ENCODE measurements at places on chromosomes 7 and 10. TPM values are rescaled to one million over a fixed set of nuclear protein-coding genes. Genes with fewer than 3 reads are reported as not detected.

MOSPD3 gene
- total RNA-seq, result 38.8 TPM

GRCh38 chr10:121593281-121594075 lies 4.8 kb downstream of the FGFR2 start:
- peaks cover 33% of the 10 kb centered on the region for H3K27me3 ChIP-seq
- no peaks in the 10 kb centered on the region for H3K4me1 ChIP-seq
- H3K36me3 ChIP-seq, result no peaks in the 10 kb centered on the region
- H3K4me3 ChIP-seq, result no peak overlapping the region

DNA sequence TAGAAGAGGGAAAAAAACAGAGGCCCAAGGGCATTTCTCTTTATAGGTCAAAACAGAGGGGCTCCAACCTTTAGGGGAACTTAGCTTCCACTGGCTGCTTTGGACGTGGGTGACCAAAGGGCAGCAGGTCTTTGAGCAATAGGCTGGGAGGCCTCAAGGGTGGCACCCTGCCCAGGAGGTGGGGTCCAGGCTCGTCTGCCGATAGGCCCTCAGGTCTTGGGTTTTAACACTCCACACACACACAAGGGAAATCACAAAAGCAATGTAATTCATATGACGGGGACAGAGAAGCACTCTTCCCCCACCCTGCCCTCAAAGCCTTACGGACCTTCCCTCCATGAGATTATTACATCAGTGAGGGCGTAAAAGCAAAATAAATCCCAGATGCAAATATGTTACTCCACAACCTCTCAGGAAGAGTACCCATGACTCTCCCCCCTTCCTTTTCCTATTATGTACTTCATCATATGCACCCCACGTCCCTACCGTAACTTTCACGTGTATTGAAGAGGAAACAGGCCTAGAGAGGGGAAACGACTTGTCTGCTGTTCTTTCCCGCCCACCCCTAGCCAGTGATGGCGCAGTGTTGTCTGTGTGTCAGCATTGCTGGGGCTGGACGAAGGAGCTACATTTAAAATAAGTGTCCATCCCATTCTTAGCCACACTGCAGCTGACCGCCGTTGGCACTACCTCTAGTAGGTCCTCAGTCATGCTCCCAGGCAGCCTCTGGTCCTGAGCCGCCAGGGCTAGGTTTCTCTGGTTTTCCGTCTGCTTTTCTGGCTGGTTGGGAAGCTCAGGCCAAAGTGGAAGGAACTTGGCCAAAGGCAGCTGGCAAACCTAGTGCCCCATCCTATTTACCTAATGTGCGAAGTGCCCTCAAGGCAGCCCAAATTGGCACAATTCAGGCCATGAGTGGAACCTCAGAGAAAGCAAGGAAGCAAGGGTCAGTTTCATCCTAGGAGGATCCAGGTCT lies 2.1 kb downstream of the PCBD1 start:
- DNase-seq, result no peak
- no peak overlapping the region for H3K4me3 ChIP-seq
- peaks cover 21% of the 10 kb centered on the region for H3K36me3 ChIP-seq
- no peaks in the 10 kb centered on the region for H3K27me3 ChIP-seq
- peaks cover 17% of the 10 kb centered on the region for H3K4me1 ChIP-seq

- H3K4me1 ChIP-seq, result no peaks in the 10 kb centered on the region
- H3K4me3 ChIP-seq, result no peak overlapping the region
- H3K36me3 ChIP-seq, result no peaks in the 10 kb centered on the region
- H3K27ac ChIP-seq, result no peak overlapping the region
- no peak for DNase-seq
- peaks cover 86% of the 10 kb centered on the region for H3K27me3 ChIP-seq
These were observed 382.7 kb upstream of the FOXK1 start for GRCh38 chr7:4299431-4299830.

- no peaks in the 10 kb centered on the region for H3K27me3 ChIP-seq
- peak; percentile 44 for DNase-seq
- H3K4me3 ChIP-seq, result no peak overlapping the region
- no peaks in the 10 kb centered on the region for H3K4me1 ChIP-seq
- no peak overlapping the region for H3K27ac ChIP-seq
These were observed 52.1 kb upstream of the ZNF438 start for GRCh38 chr10:31083765-31084184.

C10orf71 gene
- total RNA-seq, result not detected

DNA sequence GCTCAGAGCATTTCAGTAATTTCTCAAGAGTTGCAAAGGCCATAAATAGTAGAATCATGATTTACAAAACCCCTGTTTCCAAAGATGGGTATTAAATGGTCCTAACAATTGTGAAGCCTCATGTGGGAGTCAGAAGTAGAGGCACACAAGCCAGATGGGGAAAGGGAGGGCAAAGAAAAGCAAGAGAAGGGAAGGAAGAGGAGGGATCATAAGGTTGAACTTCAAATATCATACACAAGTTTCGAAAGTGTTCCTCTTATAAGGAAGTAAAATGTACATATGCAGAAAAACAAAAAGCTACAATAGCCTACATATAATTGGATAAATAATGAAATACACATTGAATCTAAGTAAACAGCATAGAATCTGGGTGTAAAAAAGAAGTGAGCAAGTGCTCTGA lies 6.0 kb downstream of the LIPN start:
- H3K4me3 ChIP-seq, result no peak overlapping the region
- no peaks in the 10 kb centered on the region for H3K36me3 ChIP-seq
- DNase-seq, result no peak
- no peaks in the 10 kb centered on the region for H3K4me1 ChIP-seq
- H3K27me3 ChIP-seq, result no peaks in the 10 kb centered on the region

DNA sequence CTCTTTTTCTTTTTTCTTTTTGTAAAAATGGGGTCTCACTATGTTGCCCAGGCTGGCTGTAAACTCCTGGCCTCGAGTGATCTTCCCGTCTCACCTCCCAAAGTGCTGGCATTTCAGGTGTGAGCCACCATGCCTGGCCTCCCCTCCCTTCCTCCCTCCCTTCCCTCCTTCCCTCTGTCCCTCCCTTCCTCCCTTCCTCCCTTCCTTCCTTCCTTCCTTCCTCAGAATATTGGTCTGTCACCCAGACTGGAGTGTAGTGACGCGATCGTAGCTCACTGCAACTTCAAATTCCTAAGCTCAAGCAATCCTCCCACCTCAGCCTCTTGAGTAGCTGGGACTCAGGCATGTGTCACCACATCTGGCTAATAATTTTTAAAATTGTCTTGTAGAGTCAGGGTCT lies 8.4 kb downstream of the AGAP3 start:
- no peaks in the 10 kb centered on the region for H3K4me1 ChIP-seq
- H3K36me3 ChIP-seq, result no peaks in the 10 kb centered on the region

DNA sequence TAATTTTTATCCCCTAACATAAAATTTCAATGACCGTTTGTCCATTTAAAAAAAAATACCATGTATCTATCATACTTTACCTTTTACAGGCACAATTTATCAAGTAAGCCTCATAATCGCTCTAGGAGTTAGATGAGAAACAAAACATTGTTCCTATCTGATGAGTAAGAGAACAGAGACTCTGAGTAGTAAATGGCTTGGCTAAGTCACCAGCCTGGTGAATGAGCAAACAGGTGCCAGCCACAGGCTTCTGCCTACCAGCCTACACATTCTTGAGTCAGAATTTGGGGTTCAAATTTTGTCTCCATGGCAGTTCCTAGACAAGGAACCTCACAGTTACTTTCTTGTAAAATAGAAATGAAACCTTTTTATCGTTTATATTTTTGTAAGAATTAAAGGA lies 235.4 kb downstream of the HGF start:
- H3K27me3 ChIP-seq, result no peaks in the 10 kb centered on the region
- no peak for DNase-seq
- H3K4me1 ChIP-seq, result no peaks in the 10 kb centered on the region
- no peaks in the 10 kb centered on the region for H3K36me3 ChIP-seq

ATOH7 gene
- total RNA-seq, result not detected

DNA sequence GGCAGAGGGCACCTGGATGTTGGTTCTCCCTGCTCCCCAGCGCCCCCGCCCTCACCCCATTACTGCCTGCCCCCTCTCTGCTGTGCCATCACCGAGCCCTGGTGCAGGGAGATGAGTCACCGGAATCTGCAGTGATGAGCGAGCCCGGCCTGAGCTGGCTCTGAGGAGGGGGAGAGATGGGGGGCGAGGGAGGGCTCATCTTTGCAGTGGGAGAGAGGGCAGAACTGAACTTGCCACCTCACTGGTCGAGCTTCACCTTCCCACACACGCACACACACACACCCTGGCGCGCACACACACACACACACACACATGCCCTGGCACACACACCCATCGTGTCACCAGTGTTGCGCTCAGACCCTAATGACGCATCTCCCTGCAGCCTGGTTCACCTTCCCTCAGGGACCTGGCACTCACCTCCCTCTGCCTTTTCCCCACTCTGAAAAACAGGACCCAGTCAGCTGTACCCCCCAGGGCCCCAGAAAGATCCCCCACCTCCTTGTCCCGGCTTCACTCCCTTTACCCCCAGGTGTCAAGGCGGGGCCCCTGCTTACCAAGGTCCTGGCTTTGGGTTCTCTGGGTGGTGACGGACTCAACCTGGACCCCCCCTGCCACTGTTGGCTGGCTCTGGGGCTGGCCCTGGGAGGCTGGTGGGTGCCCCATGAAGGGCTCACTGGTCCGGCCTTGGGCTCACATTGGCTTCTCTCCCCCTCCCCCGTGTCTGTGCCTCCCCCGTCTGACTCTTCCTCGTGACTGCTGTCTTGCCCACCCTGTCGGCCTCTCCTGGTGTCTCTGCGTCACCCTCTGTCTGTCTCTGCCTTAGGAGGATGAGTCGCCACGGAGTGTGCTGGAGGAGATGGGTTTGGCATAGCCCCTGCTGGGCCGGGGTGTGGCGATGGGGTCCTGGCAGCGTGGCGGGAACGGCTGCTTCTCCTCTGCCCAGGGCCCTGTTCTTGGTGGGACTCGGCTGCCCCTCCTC lies 5.4 kb downstream of the VGF start:
- peaks cover 13% of the 10 kb centered on the region for H3K36me3 ChIP-seq
- peak overlapping the region; percentile 51 for H3K27ac ChIP-seq
- H3K27me3 ChIP-seq, result no peaks in the 10 kb centered on the region

GRCh38 chr10:13526948-13527863 lies 1.6 kb downstream of the BEND7 start:
- H3K4me3 ChIP-seq, result no peak overlapping the region
- no peak for DNase-seq
- peaks cover 58% of the 10 kb centered on the region for H3K27me3 ChIP-seq
- H3K4me1 ChIP-seq, result no peaks in the 10 kb centered on the region

ZNF273 gene
- 3.4 TPM for total RNA-seq

GRCh38 chr7:14761510-14762296 lies 140.8 kb downstream of the DGKB start:
- H3K36me3 ChIP-seq, result no peaks in the 10 kb centered on the region
- H3K4me1 ChIP-seq, result no peaks in the 10 kb centered on the region
- H3K27me3 ChIP-seq, result no peaks in the 10 kb centered on the region
- DNase-seq, result no peak

ADAMTS14 gene
- total RNA-seq, result 2.7 TPM

GRCh38 chr7:43726466-43726865 lies 2.9 kb downstream of the COA1 start:
- DNase-seq, result no peak
- no peak overlapping the region for H3K27ac ChIP-seq
- H3K27me3 ChIP-seq, result no peaks in the 10 kb centered on the region
- peak overlapping the region; percentile 70 for H3K4me3 ChIP-seq
- peaks cover 8% of the 10 kb centered on the region for H3K36me3 ChIP-seq
- peaks cover 39% of the 10 kb centered on the region for H3K4me1 ChIP-seq

DNA sequence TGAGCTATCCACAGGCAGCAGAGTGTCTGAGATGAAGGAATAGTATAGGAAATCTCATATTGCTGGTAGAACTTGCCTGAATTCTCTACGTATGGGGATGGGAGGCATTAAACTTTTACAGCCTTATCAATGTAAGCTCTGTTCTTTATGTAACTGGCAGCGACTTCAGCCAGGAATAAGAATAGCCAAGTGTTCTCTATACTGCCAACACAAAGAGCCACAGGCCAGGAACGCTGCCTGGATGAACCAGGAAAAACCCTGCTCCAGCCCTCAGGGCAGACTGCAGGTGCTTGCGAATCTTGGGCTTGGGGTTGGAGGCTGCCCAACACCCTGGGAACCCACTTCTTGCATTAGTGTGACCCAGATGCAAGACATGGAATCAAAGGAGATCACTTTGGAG lies 6.1 kb upstream of the OLAH start:
- H3K4me1 ChIP-seq, result no peaks in the 10 kb centered on the region
- no peak overlapping the region for H3K4me3 ChIP-seq
- no peak overlapping the region for H3K27ac ChIP-seq
- H3K27me3 ChIP-seq, result no peaks in the 10 kb centered on the region

EBLN1 gene
- not detected for total RNA-seq

DNA sequence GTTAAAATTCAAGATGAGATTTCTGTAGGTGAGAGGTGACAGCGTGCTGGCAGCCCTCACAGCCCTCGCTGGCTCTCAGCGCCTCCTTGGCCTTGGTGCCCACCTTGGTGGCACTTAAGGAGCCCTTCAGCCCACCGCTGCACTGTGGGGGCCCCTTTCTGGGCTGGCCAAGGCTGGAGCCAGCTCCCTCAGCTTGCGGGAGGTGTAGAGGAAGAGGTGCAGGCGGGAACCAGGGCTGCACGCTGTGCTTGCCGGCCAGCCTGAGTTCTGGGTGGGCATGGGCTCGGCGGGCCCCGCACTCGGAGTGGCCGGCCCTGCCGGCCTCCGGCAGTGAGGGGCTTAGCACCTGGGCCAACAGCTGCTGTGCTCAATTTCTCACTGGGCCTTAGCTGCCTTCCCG lies 320.0 kb upstream of the VWC2 start:
- no peak overlapping the region for H3K27ac ChIP-seq
- H3K4me3 ChIP-seq, result no peak overlapping the region
- no peaks in the 10 kb centered on the region for H3K4me1 ChIP-seq
- 0 out of 2 replicates have a peak, but pooled peaks cover 3% of the 10 kb centered on the region for H3K27me3 ChIP-seq

- H3K27ac ChIP-seq, result no peak overlapping the region
- H3K4me1 ChIP-seq, result no peaks in the 10 kb centered on the region
- no peaks in the 10 kb centered on the region for H3K36me3 ChIP-seq
- no peak overlapping the region for H3K4me3 ChIP-seq
These were observed 256.8 kb downstream of the PLXNA4 start for GRCh38 chr7:132319481-132319880.

AKR1C4 gene
- not detected for total RNA-seq

- H3K4me1 ChIP-seq, result no peaks in the 10 kb centered on the region
- no peak overlapping the region for H3K4me3 ChIP-seq
These were observed 398.9 kb upstream of the GALNT17 start for GRCh38 chr7:70733090-70733489.

DNA sequence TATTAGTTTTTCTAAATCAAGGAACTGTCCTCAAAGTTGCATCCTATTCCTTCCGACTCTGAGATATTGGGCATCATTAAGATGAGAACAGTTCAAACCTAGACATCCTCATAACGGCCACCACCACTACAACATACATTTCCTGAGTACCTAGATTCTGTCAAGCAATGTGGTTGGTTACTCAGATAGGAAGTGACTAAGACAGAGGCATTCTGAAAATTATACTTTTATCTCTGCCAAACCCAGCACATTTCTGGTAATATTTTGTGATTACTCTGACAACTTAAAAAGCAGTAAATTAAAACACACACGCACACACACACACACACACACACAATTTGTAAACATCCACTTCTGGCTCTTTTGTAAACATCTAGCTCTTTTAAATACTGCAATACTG lies 291.2 kb upstream of the MEOX2 start:
- H3K4me1 ChIP-seq, result no peaks in the 10 kb centered on the region
- no peak overlapping the region for H3K27ac ChIP-seq
- H3K36me3 ChIP-seq, result no peaks in the 10 kb centered on the region
- no peak for DNase-seq
- H3K27me3 ChIP-seq, result no peaks in the 10 kb centered on the region
- no peak overlapping the region for H3K4me3 ChIP-seq

GJD4 gene
- total RNA-seq, result not detected
